Chondrocyte (in vitro differentiated cells): ENCODE measurements at places on chromosomes 2 and 18. TPM values are rescaled to one million over a fixed set of nuclear protein-coding genes. Genes with fewer than 3 reads are reported as not detected.

ZNF519 gene
- 2.3 to 6.5 TPM (median 2.9 TPM) in 3 replicates for total RNA-seq

TEX44 gene
- not detected in 3 replicates for total RNA-seq

CHRNG gene
- total RNA-seq: not detected in 3 replicates

LRP2 gene
- total RNA-seq: not detected in 3 replicates

MAPRE3 gene
- 12.0 to 16.9 TPM (median 12.3 TPM) in 3 replicates for total RNA-seq

PSMA8 gene
- total RNA-seq: not detected in 3 replicates

- DNase-seq: no peak
Measured at GRCh38 chr2:7904319-7904718, 777.5 kb upstream of the ID2 start.

- DNase-seq: no peak
Measured at GRCh38 chr2:80209458-80209857, 95.1 kb downstream of the LRRTM1 start.

DNA sequence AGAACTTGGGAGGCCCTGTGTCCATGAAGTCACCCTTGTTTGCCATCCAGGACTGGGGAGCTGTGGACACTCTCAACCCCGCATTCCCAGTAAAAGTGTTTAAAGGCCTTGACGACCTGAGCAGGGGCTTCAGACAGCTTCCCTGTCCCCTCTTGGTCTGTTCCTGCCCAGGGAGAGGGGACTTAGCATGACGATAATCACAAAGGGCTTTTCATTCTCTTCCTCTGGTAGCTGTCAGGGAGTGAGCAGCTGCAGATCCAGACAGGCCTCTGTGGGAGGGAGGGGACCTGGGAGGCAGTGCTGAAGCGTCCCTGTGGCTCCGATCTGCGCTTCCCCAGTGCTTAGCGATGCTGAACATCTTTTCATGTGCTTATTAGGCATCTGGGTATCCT lies 77.8 kb upstream of the HS6ST1 start:
- DNase-seq: peak; percentile 74

GRCh38 chr18:54263904-54264336 lies 5.4 kb upstream of the POLI start:
- DNase-seq: no peak

DNA sequence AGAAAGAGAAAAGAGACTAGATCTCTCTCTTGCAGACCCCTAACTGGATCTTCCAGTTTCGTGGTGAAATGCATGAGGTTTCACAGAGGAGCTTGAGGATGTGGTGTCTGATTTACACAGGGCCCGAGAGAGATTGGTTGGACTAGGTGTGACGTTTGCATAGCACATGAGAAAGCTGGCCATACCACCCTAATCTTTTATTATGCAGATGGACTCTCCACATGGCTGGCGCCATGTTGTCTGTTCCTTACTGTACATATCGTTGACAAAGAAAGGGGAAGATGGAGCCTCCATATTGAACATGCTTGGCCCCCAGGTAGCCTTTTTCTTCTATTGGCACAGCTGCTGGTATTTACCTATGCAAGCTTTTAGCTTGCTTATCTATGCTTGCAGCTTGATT lies 27.5 kb upstream of the PGAP1 start:
- DNase-seq: no peak

DNA sequence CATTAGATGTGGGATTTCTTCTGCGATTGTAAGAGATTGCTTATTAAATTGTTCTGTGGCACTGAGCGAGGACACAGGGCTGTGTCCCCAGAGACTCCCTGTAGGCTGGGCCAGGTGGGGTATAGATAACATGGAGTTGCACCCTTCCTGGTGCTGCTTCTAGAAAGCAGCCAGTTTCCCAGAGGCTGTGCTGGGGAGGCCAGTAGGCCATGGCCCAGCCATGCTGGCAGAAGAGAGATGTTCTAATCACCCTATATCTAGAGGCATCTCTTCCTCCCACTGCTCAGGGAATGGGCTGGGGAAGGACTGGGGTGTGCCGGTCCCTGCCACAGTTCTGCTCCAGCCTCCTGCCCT lies 66.9 kb downstream of the HS1BP3 start:
- no peak for DNase-seq

- DNase-seq: no peak
Measured at GRCh38 chr18:70461323-70462077, 172.7 kb downstream of the SOCS6 start.

- DNase-seq: no peak
Measured at GRCh38 chr2:8806885-8807704, 30.3 kb downstream of the KIDINS220 start.

DNA sequence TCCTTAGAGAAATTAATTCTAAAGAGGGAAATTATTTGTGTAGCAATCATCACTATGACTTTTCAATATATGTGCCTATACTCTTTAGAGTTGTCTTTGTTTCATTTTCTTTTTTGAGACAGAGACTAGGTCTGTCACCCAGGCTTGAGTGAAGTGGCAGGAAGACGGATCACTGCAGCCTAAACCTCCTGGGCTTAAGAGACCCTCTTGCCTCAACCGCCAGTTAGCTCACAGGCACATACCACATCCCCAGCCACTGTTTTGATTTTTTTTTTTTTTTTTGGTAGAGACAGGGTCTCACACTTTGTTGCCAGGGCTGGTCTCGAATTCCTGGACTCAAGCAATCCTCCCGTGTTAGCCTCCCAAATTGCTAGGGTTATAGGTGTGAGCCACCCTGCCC lies 12.4 kb downstream of the YWHAQ start:
- no peak for DNase-seq

DNA sequence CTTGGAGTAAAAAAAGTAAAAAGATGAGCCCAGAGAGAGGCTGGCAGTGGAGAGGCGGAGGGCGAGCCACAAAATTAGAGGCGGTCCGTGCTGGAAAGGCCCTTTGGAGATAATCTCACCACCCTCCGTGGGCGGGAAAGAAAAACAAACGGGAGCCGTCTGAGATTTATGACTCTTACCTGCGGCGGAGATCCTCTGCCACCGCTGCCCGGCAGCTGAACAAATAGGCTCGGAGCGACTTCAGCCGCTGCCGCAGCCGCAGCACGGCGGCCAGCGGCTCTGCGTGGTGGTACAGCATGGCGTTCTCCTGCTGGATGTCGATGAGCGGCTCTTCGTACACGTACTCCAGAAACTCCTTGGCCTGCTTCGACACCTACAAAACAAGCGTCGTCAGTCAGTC lies 94.6 kb downstream of the PLEKHM3 start:
- no peak for DNase-seq

DNA sequence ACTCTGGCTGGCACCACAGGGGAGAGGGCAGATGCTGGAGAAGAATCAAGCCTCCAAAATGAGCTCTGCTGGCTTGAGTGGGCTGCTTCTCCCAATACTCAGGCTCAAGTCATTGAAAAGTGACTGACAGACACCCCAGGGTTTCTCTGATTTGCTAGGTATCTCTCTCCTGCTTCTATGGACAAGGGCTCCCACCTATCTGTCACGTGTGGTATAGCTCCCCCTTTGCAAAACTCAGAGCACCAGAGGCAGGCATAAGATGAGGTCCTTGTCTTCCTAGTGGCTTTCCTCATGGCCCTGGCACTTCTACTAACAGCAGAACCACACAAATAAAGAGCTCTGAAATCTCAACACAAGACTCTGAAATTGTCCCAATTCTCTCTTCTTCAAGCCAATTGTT lies 105.2 kb downstream of the GALNT14 start:
- no peak for DNase-seq

DNA sequence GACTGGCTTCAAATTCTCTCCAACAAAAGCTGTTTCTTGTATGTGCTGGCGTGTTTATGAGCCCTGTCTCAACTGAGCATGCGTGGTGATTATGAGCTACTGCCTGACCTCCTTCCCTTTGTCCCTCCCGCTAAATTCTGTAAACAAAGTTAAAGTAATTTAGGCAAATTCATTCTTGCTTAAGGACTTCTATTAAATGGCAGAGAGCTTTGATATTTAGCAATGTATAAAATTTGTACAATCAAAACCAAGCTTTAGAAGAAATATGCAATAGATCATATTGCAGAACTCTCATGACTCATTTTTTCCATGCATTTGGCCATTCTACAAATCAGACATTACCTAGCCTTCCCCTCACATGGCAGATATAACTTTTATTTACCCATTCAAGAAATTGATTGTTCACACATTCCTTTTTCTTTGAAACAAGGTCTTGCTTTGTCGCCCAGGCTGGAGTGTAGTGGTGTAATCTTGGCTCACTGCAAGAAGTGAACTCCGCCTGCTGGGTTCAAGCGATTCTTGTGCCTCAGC lies 18.2 kb downstream of the IGFBP2 start:
- no peak for DNase-seq

DNA sequence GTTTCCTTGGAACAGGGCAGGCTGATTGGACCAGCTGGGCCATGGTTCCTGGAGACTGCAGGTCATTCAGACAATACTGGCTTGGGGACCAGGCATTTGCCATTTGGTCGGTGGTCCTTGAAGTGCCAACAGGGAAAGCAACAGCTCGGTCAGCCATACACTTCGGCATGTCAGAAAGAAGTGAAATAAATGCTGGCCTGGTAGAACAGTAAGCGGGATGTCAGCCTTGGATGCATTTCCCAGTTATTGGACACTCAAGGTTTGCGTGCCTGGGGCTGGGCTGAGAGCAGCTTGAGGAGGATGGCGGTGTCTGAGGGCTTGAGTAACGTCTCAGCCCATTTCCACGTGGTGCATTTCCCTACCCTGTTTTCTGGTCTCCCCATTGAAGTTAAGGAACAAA lies 75.4 kb downstream of the NCK2 start:
- DNase-seq: no peak

DNA sequence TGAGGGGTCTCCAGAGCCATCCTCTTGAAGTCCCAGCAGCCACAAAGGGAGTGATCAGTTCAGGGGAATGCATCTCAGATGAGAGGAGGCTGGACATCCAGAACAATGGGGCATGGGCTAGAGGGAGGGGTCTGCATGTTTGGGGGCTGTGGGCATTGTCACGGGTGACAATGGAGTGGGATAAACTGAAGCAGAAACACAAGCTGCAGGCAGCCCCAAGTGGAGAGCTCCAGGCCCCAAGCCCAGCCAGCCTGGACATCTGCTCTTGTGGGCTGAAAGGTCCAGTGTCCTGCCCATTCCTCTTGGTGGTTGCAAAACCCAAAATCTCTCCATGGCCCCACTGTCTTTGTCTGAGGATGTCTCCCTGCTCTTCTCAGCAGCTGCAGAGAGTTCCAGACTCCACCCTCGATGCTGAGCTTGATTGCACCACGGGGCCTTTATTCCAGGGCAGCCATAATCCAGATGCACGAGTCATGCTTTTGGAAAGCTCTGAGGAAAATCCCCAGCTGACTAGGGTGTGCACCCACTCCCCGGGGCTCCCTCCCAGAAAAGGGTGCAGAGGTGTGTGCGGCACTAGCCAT lies 149.4 kb downstream of the TNS1 start:
- DNase-seq: peak; percentile 43

DNA sequence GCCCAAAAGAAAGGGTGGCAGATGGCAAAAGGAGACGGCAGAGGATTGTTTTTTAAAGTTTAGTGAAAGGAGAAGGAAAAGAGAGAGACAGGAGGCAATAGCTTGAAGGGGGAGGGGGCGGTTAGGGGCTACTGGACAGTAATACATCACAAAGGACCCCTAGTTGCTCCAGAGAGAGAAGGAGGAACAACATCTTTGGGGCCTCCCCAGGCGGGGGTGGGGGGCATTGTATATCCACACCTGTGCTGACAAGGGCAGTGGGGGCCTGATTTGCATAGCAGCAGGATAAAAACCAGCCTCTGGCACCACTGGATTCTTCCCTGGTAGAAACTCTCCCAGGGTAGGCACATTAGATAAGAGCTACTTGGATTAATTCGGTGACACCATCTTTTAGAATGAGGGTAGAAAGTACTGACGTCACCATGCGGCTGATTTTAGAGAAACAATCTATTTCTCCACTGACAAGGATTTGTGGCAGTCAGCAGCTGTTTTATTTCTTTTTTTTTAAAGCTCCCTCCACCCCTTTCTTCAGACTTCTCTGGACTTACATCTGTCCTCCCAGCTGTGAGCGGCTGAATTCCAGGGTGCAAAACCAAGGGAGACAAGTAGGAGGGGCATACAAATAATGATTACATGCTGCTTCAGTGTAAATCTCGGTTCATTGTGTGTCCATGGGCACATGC lies 199.8 kb upstream of the NRP2 start:
- no peak for DNase-seq

DNA sequence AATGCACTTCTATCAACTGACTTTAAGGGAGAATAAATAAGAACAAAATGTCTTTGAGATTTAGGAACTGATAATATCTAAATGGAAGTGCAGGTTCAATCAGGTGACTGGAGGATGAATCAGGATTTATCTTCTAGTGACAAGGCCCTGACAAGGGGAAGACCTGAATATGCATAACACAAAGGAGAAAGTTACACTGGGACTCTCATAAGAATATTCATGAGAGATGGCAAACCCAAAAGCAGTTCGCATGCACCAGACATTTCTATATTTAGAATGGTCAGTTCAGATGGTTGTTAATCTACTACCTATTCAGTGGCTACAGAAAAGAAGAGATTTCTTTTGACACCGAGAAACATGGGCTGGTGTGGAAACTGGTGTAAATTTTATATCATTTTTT lies 1771.3 kb upstream of the LRRTM1 start:
- DNase-seq: no peak

- DNase-seq: no peak
Measured at GRCh38 chr18:7662866-7663265, 95.8 kb downstream of the PTPRM start.

- no peak for DNase-seq
Measured at GRCh38 chr2:165277295-165277694, 38.1 kb downstream of the SCN2A start.
